ENCODE measurements at places on chromosomes 2 and 18.

- no peak for DNase-seq
These were observed 32.3 kb downstream of the MROH2A start for GRCh38 chr2:233810385-233810784.

GRCh38 chr18:12092398-12093229 is 1.0 kb upstream of the ANKRD62 start:
- no peak for DNase-seq

DNA sequence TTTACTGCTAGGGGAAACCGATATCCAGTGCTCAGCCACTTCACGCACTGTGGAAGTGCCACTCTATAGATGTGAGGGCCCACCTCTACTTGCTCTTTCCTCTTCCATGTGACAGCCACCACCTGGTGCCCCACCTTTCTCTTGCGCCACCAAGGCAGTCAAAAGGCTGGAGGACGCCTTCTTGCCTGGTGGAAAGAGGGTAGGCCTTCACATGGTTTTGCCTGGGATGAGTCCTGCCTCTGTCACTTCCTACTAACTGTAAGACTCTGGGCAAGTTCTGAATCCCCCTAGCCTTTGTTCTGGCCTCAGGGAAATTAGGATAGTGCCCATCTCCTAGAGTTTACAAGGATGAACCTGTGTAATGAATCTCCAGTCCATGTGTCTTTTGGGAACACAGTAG is 66.1 kb upstream of the ODC1 start:
- DNase-seq: no peak

DNA sequence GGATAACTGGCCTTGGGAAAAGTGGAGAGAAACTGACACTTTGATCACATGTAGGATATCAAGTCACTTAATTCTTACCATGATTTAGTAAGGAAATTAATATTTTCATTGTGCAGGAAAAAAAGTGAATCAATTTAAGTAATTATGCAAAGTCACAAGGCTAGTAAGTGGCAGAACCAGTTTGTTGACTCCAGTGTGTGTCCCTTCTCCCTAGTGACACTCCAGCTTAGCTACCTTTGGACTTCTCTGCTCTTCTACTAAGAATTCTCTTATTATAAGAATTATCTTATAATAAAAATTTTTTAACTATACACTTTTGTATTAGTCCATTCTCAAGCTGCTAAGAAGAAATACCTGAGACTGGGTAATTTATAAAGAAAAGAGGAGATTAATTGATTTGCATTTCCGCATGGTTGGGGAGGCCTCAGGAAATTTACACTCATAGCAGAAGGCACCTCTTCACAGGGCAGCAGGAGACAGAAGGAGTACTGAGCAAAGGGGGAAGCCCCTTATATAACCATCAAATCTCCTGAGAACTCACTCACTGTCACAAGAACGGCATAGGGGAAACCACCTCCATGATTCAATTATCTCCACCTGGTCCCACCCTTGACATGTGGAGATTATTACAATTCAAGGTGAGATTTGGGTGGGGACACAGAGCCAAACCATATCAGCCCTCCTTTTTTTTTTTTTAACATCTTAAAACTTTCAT is 13.6 kb downstream of the COL4A4 start:
- DNase-seq: no peak

DNA sequence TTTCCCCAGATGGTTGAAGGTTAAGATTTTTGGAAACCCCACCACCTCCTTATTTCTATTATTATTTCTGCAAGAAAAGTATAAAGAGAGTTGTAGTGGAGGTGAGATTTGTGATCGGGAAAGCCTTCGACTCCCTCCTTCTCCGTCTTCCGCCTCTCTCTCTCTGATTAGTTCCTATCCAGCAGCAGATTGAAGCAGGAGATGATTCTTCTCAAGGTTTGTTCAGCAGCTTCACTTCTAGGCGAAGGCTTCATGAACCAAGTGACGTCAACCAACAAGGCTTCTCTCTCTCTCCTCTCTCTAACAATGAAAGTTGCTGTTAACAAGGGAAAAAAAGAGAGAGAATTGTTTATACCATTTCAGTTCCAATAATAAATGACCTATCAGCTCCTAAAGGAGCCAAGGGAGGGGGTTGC is at the start of gene BAZ2B:
Gene BAZ2B, minus strand, starts transcription at position 263 of the 416 bp plus-strand sequence. CDS start 137,829 bp downstream, outside the sequence.
- DNase-seq: peak; percentile 50

DNA sequence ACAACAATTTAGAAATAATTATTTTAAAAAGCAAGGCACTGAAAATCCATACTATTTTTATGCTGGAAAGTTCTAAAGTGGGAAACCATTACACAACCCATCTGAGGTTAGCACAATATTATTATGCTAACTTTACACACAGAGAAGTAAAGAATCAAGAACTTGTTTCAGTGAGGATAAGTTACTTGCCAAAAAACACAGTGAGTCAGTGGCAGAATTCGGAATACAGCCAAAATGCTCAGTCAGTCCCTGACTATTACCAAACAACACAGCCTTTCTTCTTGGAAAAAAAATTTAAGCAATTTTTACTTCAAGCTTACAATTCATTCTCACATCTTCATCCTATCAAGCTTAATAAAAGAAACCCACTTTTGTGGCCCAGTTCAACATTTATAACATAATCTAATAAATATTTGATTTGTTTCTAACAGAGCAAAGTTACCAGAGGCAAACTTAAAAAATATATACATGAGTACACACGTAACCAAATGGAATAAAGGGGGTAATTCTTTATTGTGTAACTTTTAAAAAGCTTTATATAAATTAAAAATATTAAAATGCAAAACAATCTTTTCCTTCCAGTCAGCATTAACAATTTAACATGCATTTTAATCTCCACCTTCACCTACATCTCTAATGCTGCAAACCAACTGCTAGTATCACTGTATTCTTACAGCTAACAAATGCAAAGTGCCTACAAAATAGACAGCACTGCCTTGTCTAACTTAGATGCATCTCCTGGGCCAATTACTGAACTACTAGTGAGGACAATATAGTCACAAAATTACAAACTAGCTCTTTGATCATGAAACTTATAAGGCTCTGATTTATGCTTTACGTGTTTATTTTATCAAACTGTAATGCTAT is 55.2 kb downstream of the CCDC88A start:
- DNase-seq: no peak

GRCh38 chr2:168742258-168742932 is 60.0 kb upstream of the NOSTRIN start:
- DNase-seq: no peak

- DNase-seq: no peak
These were observed 40.3 kb upstream of the FHL2 start for GRCh38 chr2:105439141-105439540.

DNA sequence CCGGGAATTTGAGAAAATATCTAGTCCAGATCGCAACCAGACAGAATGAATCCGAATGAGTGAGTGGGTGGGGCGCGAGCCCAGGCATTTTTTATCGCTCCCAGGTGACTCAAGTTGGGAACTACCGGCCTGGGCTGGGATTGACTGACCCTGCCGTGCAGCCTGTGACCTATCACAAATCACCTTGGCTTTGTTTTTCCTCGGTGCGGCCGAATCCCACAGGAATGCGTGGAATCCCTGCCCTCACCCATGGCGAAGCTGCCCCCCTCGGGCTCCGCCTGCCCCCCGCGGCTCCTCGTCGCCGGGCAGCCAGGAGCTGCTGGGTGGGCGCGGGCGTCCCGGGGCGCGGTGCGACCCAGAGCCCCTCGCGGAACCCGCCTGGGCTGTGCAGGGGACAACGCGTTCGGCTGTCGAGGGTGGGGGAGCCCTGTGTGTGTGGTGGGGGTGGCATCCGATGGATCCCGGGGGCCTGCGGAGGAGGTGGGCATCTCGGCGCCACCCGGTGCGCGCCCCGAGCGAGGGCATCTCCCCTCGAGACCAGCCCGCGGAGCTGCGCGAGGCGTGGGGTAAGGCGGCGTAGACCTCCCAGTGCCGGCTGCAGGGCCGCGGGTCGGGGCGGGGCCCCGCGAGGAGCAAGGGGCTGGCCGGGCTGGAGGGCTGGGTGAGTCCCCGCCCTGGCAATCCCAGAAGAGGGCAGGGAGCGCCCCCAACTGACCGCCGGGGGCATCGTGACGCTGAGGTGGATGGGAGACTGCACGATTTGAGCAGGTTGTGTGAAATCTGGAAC is 16.5 kb downstream of the B3GNT7 start:
- DNase-seq: no peak

GRCh38 chr18:8661754-8662559 is 43.4 kb upstream of the MTCL1 start:
- peak; percentile 89 for DNase-seq

- no peak for DNase-seq
These were observed 30.9 kb downstream of the TFPI start for GRCh38 chr2:187523325-187523724.

GRCh38 chr18:61502472-61502871 is 169.2 kb downstream of the CDH20 start:
- DNase-seq: peak; percentile 9

DNA sequence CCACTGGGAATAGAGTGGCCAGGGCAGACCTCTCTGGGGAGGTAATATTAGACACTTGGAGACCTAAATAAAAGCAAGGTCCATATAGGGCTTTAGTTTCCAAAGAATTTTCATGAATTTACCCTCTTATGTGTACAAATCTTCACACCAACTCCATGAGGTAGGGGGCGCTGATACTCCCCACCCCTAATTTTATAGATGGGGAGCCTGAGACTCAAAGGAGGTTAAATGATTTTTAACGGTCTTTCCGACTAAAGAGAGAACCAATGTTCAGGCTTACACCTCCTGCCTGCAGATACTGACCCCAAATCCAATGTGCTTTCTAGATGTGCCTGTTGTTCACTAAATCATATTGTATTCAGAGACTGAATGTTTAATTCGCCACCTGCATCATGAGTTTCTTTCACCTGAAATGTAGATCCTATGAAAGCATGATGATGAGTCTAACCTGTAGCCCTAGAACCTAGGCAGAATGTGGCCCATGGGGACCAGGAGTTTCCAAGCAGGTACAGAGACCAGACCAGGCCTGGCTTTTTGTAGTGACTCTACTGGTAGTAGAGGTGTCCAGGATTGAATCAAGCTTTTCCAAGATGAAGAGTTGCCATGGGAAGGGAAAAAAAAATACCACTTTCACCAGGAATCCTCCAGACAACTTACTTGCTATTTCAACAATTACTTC is 16.8 kb upstream of the PAX3 start:
- no peak for DNase-seq

DNA sequence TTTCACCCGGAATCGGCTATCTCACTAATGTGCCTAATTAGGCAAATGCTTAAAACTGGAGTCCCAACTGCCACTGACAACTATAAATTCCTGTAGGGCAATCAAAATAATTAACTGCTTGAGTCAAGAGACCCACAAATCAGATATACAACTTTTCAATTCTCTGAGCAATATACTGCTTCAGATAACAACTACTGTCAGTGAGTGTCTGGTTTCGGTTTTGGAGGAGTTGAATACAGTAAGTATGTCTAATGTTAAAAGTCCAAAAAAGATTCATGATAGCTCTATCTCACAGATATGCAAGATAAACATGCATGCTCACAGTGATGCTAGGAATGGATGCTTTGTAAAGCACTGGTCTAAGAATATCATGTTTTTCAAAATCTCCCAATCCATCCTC is 283.3 kb downstream of the NRXN1 start:
- no peak for DNase-seq

DNA sequence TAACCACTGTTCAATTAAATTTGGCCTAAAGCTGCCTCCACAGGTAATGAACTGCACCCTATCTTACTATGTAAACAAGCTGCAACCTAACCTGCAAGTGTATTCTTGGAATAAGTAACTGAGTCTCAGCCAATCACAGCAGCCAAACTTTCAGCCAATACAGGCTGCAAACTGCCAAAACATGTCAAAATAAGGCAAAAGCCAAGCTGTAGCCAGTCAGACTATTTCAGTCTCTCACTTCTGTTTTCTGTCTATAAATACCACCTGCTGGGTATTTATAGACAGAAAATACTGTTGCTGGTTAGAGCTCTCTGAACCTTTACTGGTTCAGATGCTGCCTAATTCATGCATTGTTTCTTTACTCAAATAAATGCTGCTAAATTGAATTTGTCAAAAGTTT is 14.3 kb downstream of the C2orf76 start:
- no peak for DNase-seq

GRCh38 chr2:149313512-149313972 is 16.8 kb upstream of the LYPD6 start:
- no peak for DNase-seq

GRCh38 chr2:136075476-136075875 is 42.5 kb downstream of the CXCR4 start:
- DNase-seq: no peak

- DNase-seq: no peak
These were observed 8.1 kb downstream of the NABP1 start for GRCh38 chr2:191686066-191686465.

- no peak for DNase-seq
These were observed 59.0 kb downstream of the TACR1 start for GRCh38 chr2:75140288-75140687.

- DNase-seq: no peak
These were observed 65.2 kb upstream of the CCDC195 start for GRCh38 chr2:224781400-224781799.

DNA sequence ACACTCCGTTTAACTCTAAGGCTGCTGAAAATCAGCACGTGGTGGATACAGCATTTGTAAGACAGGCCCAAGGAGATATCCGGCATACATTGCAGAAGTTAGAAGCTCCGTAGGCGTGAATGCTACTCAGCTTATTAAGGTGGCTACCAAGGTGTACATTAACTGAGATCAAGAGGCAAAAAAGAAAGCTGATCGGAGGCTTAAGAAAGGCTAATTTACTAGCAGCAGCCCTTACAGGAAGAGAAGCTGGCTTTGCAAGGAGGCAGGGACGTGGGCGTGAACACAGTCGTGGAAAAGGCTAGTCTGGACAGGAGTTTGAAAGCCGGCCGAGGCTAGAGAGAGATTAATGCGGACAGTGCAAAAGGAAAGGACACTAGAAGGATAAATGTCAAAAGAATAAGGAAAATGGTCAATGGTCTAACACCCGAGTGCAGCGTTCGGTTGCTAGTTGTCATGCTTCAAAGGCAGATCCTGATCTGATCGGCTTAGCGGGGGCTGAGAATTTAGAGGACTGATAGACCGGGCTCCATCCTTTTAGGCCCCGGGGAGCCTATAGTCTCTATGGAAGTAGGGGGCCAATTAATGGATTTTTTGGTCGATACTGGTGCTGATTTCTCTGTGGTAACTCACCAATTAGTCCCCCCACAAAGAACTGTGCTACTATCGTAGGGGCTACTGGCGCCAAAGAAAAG is 45.6 kb upstream of the SELENOI start:
- no peak for DNase-seq

- no peak for DNase-seq
These were observed 36.0 kb downstream of the KIF1A start for GRCh38 chr2:240783819-240784621.

GRCh38 chr2:208545403-208546042 is 138.9 kb downstream of the PTH2R start:
- no peak for DNase-seq

DNA sequence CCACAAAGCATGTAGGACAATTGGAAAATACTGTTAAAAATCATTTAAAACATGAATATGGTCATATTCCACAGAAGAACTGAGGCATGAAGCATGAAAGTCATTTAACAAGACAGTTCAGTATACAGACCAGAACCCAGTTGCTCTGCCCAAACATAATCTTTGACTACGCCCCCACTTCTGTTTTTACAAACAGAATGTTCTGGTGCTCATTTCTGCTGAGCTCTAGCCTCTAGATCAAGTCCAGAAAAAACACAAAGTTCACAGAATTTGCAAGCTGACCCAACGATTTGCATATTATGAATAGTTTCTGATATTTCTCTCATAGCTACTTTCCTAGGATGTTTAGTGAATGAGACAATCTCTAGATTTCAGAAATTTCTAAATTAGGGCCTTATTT is 424.9 kb downstream of the PID1 start:
- no peak for DNase-seq
